ENCODE measurements at places on chromosomes 1 and 21.

- DNase-seq, result no peak
Measured at GRCh38 chr1:180934563-180934962, 21.9 kb downstream of the KIAA1614 start.

DNA sequence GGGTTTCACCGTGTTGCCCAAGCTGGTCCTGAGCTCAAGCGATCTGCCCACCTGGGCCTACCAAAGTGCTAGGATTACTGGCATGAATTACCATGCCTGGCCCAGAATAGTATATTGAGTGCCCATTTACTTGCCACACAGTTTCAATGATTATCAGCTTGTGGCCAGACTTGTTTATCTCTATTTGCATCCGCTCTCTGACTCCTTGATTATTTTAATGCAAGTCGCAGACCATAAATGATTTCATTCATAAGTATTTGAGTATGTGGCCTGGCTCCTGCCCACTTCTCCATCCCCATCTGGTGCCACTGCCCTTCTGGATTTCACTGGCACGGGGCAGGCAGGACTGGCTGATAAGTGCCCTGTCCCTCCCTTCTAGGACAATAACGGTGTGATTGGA, 18.2 kb upstream of the TRNAU1AP start:
- no peak for DNase-seq

GRCh38 chr1:229952670-229953520, 114.1 kb upstream of the GALNT2 start:
- DNase-seq, result no peak

GRCh38 chr1:33317354-33317753, 3.5 kb downstream of the A3GALT2 start:
- DNase-seq, result no peak

GRCh38 chr1:219066631-219067349, 106.9 kb upstream of the LYPLAL1 start:
- no peak for DNase-seq

DNA sequence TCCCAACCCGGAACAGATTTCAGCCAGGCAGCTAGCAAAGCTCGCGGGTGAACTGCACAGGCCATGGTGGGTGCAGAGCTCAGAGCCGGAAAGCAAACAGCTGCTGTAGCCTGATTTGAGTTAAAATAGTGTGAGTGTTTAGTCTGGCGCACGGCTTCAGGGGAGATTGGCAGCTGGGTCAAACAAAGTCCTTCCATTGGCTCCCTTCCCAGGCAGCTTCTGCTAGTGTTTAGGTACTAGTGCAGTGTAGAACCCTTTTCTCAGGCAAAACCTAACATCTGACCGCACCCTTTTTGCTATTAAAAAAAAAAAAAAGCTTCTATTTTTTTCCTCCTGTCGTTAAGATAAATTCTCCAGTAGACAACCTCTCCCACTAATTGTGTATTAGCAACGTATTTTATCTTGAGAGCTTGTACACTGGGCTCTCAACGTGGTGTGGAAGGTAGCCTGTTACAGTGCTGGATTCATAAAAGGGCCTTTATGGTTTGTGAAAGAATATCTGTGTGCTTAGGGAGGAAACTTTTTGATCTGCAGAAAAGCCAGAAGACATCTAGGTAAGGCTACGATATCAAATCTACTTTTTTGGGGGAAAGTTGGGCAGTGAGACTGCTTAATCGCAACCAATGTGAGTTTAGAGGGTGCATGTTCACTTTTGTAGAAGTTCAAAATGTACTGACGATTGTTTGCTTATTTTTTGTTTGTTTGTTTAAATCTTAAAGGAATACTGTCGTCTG, 689.6 kb downstream of the USP25 start:
- DNase-seq, result no peak

DNA sequence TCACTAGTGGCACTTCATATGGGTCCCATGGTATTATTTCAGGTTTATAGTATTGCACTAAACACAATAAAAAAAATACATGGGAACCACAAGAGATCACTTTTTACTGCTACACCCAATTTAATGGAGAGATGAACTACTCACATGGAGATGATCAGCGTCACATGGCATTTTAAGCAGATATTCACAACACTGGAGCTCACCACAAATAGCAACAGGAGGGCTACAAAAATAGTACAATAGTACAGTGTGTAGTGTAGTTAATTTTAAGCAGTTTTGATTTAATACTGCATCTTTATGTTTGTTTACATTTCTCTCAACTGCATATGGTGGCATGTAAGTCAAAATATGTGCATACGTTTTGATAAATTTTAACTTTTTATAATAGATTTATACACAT, 31.0 kb downstream of the SNX7 start:
- no peak for DNase-seq

- no peak for DNase-seq
Measured at GRCh38 chr1:198529414-198529813, 11.1 kb downstream of the ATP6V1G3 start.

DNA sequence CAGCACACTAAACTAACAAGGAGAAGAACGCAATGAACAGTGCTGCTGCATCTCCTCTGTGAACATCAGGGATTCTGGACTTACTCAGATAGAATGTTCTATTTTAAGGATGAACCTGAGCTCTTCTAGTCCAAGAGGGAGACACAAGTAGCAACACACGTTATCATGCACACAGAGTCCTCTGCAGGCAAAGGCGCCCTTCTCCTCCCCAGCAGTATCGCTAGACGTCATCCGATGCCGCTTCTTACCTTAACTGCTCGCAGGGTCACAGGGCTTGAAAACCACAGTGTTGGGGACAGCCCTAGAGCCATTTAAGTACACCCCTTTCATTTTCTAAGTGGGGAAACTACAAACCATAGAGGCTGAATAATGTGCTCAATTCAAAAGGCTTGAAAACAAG, 74.5 kb downstream of the HIVEP3 start:
- no peak for DNase-seq

- DNase-seq, result no peak
Measured at GRCh38 chr1:69914976-69915765, 290.2 kb downstream of the LRRC40 start.

DNA sequence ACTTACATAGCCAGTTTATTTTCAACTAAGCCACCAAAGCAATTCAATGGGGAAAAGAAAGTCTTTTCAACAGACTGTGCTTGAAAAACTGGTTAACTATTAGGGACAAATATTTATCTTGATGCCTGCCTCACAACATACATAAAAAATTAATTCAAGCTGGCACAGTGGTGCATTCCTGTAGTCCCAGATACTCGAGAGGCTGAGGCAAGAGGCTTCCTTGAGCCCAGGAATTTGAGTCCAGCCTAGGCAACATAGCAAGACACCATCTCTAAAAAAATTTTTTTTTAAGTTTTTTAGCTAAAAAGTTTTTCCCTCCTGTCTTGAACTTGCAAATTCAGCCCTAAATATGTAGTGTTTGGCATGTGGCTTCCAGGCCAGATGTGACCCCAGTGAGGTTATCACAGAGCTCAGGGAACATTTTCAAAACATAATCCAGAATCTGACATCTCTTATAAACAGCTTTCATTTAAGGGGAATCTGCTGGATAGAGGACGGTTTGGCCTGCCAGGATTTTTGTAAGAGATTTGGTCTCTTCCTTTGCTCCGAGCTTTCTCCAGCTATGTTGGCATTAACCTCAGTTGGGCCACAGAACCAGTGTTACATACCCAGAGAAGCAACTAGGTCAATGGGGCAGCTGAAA, 46.4 kb downstream of the COL6A1 start:
- DNase-seq, result no peak

GRCh38 chr1:17867470-17867869, 112.3 kb downstream of the ACTL8 start:
- no peak for DNase-seq

DNA sequence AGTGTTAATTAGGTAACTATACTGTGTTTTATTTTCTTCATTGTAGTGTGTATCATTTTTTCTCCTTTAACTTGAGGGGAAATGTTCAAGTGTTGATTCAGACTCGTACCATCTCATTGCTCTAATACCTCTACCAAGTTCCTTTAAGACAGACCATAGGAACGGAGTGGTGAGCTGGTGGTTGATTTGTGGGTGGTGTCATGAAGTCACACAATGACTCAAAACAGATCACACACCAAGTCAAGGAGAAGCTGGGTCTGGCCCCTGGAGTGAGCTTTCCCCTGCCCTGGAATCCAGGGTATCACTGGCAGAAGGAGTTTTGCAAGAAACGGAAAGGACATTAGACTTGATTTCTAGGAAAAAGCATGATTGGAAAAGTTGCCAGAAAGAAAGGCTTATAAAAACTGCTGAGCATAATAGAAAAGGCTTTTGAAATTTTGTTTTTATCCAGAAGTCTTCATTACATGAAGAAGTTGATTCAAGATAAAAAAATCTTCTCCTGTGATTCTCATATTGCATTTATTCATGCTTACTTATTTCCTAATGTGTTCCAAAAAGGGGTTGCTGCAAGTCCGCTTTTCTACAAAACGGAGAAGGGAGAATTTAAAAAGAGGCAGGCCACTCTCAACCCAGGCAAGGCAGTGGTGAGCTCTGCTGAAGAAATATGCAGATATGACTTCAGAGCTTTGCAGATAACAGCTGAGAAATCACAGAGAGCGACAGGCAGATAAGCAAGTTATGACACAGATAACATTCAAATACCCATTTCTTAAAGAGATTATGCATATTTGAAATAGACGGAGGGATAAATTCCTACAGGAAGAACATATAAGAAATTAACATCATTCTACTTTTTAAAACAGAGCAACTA, 79.7 kb downstream of the TBX19 start:
- no peak for DNase-seq

- no peak for DNase-seq
Measured at GRCh38 chr1:157937744-157938143, 55.7 kb upstream of the KIRREL1 start.

DNA sequence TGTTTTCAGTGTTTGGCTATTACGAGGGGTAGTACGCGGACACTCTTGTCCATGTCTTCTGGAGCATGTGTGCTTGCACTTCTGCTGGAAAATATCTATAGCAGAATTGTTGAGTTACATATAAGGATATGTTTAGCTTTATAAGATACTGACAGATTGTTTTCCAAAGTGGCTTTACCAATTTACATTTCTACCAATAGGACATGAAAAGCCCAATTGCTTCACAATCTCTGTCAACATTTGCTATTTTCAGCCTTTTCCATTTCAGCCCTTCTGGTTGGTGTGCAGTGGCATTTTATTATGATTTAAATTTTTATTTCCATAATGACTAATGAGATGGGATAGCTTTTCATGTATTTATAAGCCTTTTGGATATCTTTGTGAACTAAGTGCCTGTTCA, 6.3 kb upstream of the ANGPTL7 start:
- DNase-seq, result no peak

DNA sequence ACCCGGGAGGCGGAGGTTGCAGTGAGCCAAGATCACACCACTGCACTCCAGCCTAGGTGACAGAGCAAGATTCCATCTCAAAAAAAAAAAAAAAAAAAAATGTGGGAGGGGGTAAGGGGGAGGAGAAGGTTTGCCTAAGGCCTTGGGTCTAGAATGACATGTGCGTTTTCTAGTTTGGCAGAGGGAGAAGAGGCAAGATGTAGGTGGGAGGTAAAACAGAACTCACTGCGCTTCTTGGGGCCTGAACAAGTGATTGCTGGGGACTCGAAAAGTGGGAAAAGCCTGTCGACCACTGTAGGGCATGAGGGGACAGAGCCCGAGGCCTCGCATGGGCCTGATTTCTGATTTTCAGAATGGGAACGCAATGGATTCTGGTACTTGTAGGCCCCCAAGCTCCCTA, 19.9 kb downstream of the RUNX3 start:
- no peak for DNase-seq

GRCh38 chr1:240965581-240966091, 353.7 kb upstream of the GREM2 start:
- DNase-seq, result no peak

DNA sequence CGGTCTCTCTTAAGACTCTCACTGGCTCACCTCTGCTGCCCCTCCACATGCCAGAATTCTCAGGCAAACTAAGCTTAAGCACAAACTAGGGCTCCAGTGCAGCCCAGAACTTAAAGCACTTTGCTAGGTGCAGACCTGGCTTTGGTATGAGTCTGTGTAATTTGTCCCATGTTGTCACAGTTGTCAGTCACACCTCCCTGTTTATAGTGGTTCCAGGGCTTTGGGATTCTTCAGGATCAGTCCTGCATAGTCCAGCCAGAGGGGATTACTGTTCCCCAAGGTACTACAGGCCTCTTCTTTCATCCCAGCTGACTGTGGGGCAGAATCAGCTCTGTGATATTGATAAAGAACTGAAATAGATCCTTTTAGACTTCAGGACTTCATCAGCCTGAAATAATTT, 105.0 kb upstream of the UBE2U start:
- no peak for DNase-seq

DNA sequence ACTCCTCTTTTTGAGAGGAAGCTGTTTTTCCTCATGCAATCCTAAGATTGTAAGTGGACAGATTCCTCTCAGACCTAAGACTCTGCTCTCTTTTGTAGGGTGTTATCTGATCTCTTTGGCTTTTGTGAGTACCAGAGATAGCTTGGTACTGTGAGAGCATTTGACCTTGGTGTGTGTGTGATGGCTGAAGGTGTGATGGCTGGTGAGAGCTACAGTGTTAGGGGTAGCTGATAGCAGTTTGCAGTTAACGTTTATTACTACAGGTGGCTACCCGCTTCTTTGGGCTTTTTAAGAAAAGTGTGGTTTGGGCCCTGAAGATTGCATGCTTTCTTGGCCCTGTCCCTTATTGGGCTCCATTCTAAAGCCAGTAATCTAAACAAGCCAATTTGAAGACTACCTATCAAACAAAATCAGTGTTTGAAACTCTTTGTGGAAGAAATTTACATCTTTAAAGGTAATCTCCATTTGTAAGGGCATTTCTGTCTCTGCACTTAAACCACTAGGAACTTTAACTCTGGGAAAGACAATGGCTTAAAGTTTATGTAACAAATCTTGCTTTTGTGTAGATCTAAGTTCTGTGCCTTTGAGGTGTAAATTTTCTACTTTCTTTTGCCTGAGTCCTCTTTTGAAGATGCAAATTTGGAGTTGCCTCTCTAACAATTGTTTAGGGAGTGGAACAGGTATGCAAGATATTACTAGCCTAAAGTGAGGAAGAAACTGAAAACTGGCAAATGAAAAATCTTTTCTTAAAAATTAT, 85.3 kb upstream of the SERBP1 start:
- no peak for DNase-seq

- no peak for DNase-seq
Measured at GRCh38 chr21:44908908-44909307, 11.8 kb downstream of the ITGB2 start.

- no peak for DNase-seq
Measured at GRCh38 chr1:31575369-31576140, 760 bp upstream of the TINAGL1 start.

- no peak for DNase-seq
Measured at GRCh38 chr1:230281556-230281955, 144.6 kb downstream of the PGBD5 start.

- DNase-seq, result no peak
Measured at GRCh38 chr21:29650523-29651022, 289.2 kb downstream of the GRIK1 start.

- DNase-seq, result no peak
Measured at GRCh38 chr21:44466996-44467858, 11.9 kb downstream of the LRRC3 start.

DNA sequence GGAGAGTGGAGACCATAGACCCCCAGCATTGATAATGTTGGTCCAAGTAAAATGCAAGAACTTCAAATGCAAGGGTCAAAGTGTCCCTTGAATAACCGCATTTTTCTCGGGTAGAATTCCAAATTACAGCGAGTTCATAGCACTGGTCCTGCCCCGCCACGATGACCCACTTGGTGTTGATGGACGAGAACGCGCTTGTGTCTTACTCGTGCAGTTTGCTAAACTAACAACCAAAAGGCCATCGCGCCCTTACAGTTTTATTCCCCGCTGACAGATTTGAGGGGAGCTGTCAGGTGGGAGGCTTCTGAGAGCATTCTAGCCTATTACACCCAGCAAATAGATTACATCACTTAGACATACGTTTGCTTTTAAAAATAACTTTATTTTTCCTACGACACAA, 17.3 kb upstream of the TSPEAR start:
- no peak for DNase-seq

- no peak for DNase-seq
Measured at GRCh38 chr1:86146566-86146965, 10.0 kb downstream of the COL24A1 start.

Data from activated T-cell treated with anti-CD3 and anti-CD28 coated beads, Interleukin-2, amount 50 U/mL, for 1 hour (primary cell).